Stimulated activated effector memory CD8-positive, alpha-beta T cell treated with anti-CD3 and anti-CD28 coated beads, Interleukin-12 subunit alpha, Interleukin-12 subunit beta, amount 100 ng/mL, for 72 hours (primary cell): ENCODE measurements at places on chromosomes 13 and 19.

DNA sequence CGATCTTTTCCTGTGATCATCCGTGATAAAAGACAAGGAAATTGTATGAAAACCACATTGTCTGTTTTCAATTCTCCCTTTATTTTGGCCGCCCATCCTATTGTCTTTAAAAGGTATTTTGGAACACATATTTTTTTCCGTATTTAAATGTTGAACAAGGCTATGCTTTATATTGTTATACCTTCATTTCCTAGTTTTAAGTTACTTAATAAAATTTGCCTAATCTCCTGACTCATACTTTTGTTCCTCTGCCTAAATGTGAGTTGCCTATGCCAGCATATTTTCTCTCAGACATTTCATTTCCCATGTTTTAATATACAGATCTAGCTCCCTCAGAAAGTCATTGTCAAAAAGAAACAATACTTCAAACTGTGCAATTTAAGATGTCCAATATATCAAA is 104.2 kb downstream of the SLITRK6 start:
- no peak for DNase-seq

- DNase-seq, result no peak
Observed at GRCh38 chr19:33301900-33302174, 497 bp downstream of the CEBPA start.

- no peak for DNase-seq
Observed at GRCh38 chr13:50208826-50209335, 193.6 kb downstream of the KCNRG start.

DNA sequence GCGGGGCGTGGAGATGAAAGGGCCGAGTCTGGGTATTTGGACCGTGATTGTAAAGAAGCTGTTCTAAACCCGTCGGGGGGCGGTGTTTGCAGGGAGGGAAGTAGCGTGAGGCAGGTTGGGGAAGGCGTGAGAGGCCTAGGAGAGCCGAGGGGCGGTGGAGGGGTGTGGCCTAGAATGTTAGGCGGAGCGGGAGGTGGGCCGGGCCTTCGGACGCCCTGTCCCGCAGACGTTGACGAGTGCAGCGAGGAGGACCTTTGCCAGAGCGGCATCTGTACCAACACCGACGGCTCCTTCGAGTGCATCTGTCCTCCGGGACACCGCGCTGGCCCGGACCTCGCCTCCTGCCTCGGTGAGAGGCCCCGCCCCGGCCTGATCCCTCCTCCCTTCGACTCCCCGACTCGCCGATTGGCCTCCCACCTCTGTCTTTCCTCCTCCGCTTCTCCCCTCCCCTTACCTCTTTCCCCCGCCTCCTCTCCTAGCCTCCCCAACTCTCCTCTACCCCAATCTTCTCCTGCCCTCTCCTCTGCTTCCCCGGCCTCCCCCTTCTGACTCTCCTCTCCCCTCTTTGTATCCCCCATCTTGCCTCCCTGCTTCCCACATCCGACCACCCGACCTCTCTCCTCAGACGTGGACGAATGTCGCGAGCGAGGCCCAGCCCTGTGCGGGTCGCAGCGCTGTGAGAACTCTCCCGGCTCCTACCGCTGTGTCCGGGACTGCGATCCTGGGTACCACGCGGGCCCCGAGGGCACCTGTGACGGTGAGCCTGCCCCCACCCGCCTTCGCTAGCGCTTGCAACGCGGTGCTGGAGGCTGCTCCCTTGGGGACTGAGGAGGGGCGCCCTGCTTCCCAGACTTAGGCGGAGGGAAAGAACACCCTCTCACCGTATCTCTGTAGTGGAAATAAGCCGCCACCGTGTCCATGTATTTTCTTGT is 12.8 kb downstream of the LTBP4 start:
- DNase-seq, result peak; percentile 77

DNA sequence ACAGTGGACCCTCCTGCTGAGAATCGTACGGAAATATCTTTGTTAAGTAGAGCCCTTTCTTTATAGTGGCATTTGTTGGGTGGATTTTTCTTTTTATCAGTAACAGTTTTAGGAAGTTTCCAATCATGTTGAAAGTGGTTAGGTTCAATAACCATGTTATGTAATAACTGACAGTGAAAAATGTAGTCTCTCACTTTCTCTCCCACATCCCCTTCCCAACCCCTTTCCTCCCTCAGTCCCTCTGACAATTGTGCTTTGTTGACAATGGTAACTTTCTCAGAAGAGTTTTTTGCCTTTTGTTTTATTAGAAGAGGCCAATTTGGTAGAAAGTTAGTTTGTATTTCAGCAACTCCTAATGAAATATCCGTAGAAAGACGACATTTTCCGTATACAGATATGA is 77.8 kb upstream of the SLAIN1 start:
- DNase-seq, result no peak
